GM12878 (cell line): ENCODE measurements at places on chromosomes 6 and 20. TPM values are rescaled to one million over a fixed set of nuclear protein-coding genes. Genes with fewer than 3 reads are reported as not detected.
A peak's percentile ranks its signal among the peaks of the same experiment; 100 is the strongest.

- peak; percentile 41 for DNase-seq
These were observed 49.0 kb upstream of the VSTM2L start for GRCh38 chr20:37853823-37854375.

DNA sequence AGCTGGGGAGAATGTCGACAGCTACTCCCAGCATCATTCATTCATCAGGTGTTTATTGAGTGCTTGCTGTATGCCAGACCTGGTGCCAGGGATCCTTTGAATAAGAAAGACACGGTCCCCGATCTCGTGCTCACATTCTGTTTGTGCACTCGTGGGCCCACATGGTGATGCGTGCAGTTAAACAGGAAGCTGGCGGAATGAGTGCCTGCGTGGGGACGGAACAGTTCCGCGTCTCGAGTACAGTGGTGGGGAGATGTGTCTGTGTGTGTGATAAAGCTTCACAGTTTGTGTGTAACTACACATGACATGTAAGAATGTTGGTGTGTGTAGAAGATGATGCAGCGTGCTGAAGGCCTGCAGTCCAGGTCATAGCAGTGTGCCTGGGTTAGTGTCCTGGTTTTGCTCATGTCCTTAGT, 6.5 kb downstream of the RBM38 start:
- DNase-seq = no peak

GRCh38 chr20:44023515-44024371, 109.1 kb downstream of the TOX2 start:
- no peak for DNase-seq

- no peak for DNase-seq
These were observed 4.0 kb downstream of the MDGA1 start for GRCh38 chr6:37693546-37694250.

DNA sequence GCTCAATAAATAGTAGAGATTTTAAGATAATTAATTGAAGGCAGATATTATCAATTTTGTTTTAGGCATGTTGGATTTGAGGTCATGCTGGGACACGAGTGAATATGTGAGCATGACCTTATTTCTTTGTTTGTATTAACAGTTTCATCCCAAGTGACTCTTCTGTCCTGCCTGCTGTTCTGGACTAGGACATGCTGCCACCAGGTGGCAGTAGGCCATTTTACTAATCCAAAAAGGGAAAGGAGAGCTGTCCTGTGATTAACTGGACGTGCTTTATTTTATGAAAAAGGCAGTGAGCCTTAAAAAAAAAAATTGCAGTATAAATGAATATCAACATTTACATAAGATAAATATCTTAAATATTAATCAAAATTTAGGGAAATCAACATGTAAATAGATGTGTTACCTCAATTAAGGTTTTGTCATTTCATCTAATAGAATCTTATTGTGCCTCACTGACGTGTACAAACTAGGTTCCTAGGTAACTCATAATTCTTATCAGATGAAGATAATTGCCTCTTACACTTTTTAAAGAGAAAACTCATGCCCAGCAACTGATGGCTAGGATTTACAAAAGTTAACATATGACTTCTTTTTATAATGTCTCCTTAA, 49.8 kb downstream of the FRK start:
- no peak for DNase-seq

DNA sequence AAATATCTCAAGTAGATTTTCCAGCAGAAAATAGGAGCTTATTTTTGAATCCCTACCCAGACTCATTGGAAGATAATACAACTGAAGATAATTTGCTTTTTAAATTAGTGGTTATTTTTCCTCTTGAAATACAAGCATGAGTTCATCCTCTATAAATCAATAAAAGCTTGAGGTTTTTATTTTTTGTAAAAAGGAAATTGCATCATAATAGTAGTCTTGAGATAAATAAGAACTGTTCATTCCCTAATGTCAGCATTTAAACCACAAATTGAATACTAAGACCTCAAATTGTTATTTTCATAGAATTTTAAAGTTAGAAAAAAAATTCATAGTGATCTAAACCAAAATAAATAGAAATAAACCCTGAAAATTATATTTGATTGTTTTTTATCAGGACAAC, 719.1 kb downstream of the CD109 start:
- no peak for DNase-seq

Gene HTR1E
- not detected in 2 replicates for total RNA-seq

- DNase-seq = no peak
These were observed 3.9 kb upstream of the TRDN start for GRCh38 chr6:123640567-123641187.

DNA sequence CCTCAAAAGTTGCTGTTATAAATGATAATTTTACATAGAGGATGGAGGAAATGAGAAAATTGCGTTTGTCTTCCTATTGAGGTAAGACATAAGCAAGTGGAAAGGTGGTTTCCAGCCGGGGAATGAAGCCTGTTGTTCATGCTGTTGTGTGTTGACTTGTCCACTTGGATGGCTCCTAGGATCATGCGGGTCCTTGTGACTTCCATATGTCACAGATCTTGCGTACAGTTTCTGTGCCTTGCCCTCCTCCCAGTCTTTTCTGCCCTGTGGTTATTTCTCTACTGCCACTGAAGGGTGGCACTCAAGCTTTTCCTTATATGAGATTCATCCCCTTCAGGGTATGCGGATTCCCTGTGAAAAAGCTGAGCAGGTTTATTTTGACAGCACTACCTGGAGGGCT, 116.6 kb downstream of the CARMIL1 start:
- no peak for DNase-seq

DNA sequence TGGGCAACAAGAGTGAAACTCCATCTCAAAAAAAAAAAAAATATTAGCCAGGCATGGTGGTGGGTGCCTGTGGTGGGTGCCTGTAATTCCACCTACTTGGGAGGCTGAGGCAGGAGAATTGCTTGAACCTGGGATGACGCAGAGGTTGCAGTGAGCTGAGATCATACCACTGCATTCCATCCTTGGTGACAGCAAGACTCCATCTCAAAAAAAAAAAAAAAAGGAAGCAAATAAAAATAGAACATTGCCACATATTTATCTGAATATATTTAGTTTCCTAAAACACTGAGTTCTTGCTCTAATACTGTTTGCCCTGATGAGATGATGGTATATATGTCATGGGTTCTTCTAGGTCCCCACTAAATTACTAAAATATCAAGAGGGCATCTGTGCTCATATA, 28.4 kb downstream of the CASP8AP2 start:
- DNase-seq = no peak

Gene OR2H1
- not detected in 2 replicates for total RNA-seq

Gene ISM1
- not detected in 2 replicates for total RNA-seq

DNA sequence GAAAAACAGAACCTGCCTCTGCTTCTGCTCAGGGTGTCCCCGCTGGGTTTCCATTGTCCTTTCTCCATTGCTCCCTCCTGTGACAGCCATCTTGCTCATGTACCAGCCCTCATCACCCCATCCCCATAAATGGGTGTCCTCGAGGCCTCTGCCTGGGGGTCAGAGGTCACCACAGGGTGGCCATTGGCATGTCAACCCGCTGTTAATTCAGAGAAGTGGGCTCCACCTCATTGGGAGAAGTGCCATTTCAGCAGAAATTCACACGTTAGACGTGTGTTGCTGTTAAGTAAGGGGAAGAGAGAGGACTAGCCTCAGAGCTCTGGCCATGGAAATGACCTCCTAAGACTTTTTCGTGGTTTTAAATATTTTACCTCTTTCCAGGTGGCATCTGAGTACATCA, 71.9 kb downstream of the PTPN1 start:
- no peak for DNase-seq

DNA sequence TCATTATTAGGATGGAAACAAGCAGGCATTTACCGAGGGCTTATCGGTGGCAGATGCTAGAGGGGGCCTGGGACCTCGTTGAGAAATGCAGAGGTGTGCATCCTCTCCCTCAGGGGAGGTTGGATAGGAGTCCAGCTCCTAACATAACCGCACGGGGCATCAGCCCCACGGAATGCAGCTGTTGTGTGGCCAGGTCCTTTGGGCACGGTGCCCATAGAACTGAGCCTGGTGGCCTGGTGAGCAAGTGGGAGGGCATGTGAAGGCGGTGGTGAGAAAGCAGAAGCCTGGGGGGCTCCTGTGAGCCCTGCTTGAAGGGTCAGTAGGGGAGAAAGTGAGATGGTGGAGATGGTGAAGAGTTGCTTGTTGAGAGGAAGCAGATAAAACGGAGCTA, 143.7 kb downstream of the CDH26 start:
- no peak for DNase-seq

DNA sequence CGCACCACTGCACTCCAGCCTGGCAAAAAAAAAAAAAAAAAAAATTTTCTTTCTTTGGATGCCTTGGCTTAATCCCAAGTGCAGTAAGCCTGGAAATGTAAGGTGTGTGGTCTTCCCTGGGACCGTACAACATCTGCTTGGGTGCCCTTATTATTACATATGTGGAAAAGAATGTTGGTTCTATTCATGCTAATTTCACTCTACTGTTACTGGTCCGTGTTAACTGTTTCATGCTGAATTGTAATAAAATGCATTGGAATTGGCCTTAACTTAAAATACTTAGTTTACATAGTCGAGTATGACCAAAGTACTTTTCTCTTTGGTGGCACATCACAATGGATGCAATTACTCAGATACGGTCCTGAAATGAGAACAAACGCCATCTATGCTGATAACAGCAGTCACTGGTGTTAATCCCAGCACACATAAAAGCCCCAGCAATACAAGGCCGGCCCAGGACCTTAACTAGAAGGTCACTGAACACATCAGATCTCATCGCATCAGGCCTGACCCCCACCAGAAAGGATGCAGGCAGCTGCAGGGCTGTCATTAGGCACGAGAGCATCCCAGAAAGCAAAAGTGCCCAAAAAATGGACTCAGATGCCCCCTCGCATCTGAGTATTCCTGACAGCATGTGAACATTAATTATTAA, 1.2 kb downstream of the SERPINB6 start:
- no peak for DNase-seq

Gene PKIB
- 0.19 and 0.74 TPM in 2 replicates for total RNA-seq

- DNase-seq = no peak
These were observed 214.4 kb downstream of the ZNF217 start for GRCh38 chr20:53379014-53379832.

DNA sequence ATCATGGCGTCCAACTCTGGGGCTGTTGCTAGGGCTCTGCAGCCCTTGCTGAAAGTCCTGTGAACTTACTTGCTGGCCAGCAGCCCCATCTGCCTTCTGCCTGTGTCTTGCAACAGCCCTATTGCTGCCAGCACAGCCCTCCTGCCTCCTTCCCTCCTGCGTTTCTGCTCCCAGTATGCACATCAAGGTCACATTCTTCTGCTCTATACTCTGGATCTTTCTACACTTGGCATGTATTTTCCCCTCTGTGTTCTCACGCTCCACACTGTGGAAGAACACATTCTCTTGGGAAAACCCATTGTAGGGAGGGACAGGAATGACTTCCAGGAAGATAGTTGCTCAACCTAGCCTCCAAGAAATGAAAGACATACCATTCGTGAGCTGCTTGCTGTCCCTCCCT, 80.9 kb upstream of the PHACTR2 start:
- DNase-seq = no peak

DNA sequence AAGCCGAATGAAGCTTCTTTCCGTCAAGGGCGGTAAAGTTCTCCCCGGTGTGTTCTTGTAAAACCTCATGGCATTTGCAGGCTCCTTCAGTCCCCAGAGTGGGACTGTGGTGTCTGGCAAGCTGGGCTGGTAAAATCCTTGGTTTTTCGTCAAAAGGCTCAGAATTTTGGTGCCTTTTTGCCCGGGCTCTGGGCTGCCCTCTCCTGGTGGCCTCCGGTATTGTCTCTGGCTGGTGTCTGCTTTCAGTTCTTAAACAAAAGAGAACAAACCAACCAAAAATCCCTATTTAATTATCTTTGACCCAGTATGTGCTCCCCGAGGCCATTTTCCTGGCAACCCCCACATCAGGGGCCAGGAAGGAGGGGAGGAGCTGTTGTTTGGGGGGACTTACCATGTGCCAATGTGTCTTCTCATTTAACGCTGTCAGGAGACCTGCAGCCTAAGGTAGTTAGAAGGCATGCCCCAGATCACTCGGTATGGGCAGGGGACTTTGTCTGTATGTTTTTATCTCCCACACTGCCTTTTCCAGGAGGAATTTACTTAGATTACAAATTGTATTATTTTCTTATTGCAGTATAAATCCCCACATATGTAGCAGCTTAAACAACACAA, 11.1 kb downstream of the CDH4 start:
- no peak for DNase-seq

DNA sequence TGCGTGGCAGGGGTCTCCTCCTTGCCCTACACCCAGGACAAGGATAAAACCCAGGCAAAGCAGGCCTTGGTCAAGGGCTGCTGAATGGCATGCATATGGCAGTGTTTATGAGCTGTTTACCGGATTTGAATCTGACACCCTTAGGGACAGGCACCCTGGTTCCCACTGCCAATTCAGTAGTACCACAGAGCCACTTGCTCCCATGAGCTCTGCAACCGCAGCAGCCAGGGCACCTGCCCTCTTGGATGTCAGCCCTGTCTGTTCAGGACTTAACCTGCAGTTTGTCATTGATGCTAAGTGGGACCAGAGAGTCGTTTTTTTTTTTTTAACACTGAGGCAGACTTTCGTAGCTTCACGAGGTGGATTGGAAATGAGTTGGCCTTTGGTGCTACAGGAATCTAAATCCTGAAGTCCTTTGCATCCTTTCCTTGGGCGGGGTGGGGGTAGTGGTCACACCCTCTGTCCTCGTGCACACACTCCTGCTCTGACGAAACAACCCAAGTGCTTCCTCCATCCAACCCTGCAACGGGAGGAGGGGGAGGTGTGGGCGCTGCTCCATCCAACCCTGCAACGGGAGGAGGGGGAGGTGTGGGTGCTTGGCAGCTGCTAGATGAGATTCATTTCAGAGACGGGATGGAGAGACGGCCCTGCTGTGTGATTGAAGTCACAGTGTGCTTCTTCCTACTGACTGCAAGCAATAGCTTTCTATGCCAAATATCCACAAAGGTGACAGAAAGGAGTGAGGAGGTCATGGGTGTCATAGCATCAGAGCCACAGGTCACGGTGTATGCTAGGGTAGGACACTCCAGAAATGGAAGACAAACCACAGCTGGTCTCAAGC, 166.5 kb downstream of the SMOC2 start:
- no peak for DNase-seq

DNA sequence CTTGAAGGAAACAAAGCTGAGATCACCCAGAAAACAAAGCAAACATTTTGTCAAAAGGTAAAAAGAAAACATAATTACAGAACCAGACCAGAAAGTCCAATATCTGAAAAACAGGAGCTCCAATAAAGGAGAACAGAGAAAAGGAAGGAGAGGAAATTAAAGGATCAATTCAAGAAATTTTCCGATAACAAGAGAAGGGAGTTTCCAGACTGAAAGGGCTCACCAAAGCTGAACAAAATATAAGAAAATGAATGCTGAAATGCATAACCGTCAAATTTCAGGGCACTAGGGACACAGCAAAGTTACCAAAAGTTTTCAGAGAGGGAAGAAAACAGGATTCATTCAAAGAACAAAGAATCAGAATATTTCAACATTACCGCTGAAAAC, 23.9 kb downstream of the ILRUN start:
- no peak for DNase-seq

Gene TRMT6
- 22.2 and 22.3 TPM in 2 replicates for total RNA-seq

Gene SAMD10
- 42.1 and 42.7 TPM in 2 replicates for total RNA-seq

- DNase-seq = no peak
These were observed 4.2 kb upstream of the RNASET2 start for GRCh38 chr6:166960609-166960978.

Gene STK35
- 18.9 and 19.4 TPM in 2 replicates for total RNA-seq
